Colonic mucosa (tissue), 4 donors: ENCODE measurements at places on chromosomes 16 and 17. TPM values are rescaled to one million over a fixed set of nuclear protein-coding genes. Genes with fewer than 3 reads are reported as not detected.

The MBTD1 gene
- 14.9 TPM for total RNA-seq

DNA sequence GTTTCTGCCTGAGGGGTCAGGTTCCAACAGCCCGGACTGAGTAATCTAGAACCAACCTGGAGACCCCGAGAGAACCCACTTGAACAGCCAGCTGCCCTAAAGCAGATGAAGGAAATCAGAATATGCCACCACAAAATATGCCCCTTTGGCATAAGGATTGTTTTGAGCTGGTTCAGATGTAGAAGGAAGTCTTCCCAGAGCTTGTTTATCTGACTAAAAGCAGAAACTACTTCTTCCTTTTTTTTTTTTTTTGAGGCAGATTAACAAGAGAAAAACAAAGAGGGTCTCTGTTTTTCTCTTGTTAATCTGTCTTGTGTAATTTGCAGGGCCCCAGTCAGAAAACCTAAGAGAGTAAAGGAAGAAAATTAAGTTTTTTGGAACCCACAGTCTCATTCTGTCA is 53.0 kb downstream of the PECAM1 start:
- DNase-seq: no peak

DNA sequence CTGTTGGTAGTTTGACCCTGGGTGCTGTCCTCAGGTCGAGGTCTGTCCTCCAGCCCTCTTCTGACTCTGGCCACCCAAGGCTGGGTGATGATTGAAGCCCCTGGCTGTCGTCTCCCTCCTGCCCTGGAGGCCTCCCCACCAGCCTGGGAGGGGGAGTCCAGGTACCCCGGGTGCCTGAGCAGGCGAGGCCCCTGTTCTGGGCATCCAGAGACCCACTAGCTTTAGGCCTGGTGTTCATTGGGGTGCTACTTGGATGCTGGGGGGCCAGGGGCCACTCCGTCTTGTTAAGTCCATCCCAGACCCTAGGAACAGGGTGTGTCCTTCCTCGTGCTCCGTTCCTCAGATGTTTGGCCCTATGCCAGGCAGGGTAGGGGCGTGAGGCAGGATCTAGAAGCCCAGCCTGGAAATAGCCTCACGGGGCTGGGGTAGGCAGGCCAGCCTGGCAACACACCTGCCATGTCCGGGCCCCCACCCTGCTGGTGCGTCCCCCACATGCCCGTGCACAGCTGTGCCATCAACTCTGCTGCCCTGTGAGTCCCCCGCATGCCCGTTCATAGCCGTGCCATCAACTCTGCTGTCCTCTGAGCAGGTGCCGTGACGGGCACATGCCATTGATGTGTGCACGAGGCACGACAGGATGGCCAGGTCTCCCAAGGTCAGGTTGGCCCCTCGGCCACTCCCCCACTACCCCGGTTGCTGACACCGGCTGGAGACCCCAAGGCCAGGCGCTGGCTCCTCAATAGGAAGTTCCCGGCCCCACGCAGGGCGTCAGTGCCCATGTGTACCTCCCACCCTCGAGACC is 36.9 kb downstream of the GINS2 start:
- no peak for DNase-seq

DNA sequence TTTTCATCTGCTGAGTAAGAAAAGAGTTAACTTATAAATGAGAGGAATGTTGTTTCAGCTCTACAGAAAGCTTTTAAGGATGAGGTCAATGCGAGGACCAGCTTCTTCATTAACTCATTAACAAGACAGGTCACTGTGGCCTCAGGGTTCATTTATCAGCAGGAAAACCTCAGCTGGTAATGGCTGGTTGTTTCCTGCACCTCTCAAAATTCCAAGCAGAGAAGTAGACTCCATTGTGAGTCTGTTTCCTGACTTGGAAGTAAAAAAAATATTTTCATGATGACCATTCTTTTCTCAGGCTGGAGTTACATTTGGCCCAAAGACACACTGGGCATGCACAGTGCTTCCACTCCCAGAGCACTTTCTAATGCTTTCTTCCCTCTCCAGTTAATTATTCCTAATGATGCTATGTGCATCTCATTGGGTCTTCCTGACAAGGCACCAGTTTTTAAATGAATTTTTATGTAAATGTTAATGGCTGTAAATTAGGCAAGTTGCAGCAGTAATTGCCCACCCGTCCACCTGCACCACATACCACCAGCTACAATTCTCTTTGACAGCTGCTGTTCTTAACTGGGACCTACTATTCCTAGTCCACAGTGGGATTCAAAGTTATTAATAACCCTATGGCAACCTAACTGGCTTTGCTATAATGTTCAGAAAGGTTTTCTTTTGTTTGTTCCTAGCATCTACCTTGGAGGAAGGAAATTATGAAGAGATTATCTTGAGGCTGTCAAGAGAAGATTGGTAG is 89.5 kb upstream of the BCAR1 start:
- no peak for DNase-seq

- no peak for DNase-seq
These were observed 102.6 kb downstream of the N4BP1 start for GRCh38 chr16:48507391-48507790.

The PLEKHH3 gene
- total RNA-seq: 14.6 TPM

The SLC16A3 gene
- 298 TPM for total RNA-seq

- no peak for DNase-seq
These were observed 48.3 kb downstream of the ADCY7 start for GRCh38 chr16:50314665-50315064.

DNA sequence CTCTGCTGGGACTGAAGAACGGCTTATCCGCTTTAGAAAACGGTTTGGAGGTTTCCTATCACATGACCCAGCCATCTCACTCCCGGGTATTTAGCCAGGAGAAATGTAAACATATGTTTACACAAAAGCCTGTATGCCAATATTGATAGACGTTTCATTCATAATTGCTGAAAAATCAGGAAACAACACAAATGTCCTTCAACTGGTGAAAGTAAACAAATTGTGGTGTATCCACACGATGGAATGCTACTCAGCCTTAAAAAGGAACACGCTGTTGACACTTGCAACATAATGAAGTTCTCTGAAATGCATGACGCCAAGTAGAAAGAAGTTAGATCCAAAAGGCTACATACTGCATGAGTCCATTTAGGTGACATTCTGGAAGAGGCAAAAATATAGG is 157.6 kb downstream of the SLC39A11 start:
- DNase-seq: no peak

The SLC16A5 gene
- 19.4 TPM for total RNA-seq

DNA sequence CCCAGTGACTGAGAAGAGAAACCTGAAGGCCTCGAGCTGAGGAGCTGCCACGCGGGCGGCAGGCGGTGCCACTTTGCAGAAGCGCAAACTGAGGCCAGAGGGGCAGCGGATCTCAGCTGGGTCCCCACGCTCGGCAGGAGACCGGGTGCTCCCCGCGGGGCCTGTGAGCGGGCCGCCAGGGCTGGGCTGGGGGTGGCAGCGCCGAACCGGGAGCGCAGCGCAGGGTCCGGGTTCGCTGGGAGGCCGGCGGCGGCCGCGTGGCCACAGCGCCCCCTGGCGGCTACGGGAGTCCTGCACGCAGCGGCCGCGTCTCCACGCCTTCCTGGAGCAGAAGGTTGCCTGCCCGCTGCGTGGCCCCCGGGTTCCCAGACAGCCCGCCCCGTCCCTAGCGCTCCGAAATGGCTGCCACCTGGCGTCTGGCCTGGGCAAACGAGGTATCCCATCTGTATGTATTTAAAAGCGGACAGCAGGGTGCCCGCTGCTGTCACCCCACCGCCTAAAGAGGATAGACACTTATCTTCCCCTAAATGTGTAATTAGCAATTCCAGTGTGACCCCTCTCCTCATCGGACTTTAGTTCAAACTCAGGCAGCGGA is 96.1 kb upstream of the CDH5 start:
- DNase-seq: peak; percentile 58

The SMIM5 gene
- 5.1 TPM for total RNA-seq

DNA sequence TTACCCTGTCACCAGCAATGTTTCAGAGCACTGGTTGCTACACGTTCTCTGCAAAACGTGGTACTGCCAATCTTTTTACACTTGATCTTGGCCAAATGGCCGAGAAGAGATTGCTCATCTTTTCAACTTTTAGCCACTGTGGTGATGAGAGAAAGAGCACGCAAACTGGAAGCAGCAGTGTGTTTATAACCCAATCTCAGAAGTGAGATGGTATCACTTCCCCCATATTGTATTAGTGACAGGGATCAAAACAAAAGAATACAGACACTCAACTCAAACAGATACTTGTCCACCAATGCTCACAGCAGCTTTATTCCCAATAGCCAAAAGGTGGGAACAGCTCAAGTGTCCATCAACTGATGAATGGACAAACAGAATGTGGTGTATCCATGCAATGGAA is 72.1 kb upstream of the FA2H start:
- no peak for DNase-seq

- no peak for DNase-seq
These were observed 48.4 kb upstream of the NOG start for GRCh38 chr17:56545106-56545505.

DNA sequence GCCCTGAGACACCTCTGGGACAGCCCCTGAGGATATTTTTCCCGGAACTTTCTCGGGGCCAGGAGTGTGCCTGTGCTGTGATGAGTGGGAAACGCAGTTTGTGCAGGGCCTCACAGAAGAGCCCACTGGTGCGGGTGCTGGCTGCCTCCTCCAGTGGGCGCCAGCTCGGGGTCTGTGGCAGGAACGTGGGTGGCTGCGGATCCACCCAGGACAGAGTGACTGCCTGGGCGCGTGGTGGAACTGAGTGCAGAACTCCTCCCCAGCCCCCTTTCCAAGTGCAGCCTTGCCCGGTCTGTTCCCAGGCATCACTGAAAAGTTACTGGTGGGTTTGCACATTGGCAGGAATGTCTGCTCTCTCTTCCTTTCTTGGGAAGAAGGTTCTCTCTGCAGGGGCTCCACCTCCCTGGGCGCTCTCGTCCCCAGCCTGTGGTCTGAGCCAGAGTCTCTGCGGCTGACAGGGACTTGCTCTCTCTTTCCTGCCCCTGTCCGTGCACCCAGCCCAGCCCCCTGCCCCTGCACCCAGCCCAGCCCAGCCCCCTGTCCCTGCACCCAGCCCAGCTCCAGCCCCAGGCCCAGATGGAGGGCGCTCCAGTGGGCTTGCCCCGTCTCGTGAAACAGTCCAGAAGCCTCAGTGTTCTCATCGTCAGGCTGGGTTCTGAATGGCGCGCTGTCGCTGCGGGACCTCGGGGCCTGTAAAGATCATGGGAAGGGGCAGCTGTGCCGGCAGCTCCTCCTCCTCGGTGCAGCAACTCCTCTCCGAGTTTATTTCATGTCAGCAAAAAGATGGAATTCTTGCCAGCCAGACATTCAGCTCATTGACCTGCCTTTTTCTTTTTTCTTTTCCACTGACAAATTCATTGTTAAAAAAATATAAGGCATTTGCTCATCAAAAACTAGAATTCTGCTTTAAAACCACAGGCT is 117.5 kb downstream of the BANP start:
- no peak for DNase-seq

The CD19 gene
- total RNA-seq: 0.74 TPM

GRCh38 chr17:19724501-19725420 is 8.4 kb upstream of the SLC47A2 start:
- DNase-seq: peak; percentile 76

The CES3 gene
- total RNA-seq: 169 TPM

GRCh38 chr16:79811541-79811940 is 211.0 kb upstream of the MAF start:
- no peak for DNase-seq

The CDH8 gene
- 0.69 TPM for total RNA-seq

DNA sequence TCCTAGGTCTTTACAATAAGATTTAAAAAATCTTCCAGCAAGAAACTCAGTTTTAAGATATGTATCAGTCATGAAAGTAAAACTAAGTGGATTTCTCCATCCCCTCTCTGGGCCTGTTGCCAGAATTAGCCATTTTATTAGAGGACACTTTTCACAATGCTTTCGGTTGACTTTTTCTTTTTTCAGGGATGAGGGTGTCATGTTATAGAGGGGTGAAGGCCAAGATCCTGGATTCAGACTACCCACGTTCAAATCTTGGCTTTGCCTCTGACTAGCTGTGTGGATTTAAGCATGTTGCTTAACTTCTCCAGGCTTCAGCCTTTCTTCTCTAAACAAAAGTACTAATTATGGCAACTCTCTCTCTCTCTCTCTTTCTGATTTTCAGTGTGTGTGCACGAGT is 111.7 kb upstream of the COX10 start:
- no peak for DNase-seq

The CCL11 gene
- total RNA-seq: 0.25 TPM

DNA sequence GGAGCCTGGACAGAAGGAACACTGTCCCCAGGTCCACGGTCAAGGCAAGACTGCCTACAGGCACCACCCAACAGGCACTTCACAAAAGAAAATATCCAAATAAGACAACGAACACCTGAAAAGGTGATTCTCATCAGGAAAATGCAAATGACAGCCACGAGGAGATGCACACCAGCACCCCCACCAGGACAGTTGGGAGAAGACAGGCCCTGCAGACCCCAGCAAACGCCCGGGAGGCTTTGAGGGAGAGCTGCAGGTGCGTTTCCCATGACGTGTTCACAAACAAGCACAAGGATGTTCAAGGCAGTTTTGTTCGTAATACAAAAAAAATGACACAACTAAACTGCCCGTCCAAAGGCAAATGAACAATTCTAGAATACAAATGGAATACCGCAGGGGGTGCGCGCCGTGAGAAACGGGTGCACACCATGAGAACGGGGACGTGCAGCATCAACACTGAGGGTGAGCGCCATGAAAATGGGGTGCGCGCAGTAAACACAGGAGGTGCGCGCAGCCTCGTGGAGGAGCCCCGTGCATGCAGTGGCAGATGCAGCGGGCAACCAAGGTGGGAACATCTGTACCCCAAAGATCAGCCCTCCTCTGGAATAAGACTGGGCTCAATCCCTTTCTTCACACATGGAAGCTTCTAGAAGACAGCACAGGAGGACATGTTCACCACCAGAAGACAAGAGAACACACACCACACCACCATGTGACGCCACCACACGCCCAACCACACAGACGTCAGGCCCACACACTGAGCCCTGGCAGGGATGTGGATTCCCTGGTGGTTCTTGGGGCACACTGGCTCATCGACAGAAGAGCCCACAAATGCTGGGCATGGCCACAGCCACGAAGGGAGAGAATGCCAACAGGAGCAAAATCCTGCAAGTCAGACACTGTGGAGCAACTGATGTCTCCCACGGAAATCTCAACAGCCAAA is 91.2 kb downstream of the ZNF778 start:
- no peak for DNase-seq

The SLC5A2 gene
- 0.20 TPM for total RNA-seq

DNA sequence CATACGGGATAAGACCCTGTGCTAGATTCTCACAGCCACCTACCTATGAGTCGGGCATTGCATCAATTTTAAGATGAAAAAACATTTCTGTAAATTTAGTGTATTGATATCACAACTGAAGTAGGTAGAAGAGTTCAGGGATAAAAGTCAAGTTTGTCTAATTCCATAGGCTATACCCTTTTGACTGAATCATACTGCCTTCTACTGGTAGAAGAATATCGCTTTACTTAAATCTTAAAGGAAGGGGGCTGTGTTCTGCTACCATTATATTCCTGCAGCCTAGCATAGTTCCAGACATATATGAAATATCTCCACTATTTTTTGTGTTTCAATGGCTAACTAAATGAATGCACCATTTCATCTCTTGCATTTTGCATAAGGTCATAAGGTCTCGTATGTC is 1128.6 kb downstream of the CDH8 start:
- DNase-seq: no peak

The OR1A1 gene
- not detected for total RNA-seq

GRCh38 chr17:7992516-7992915 is 9.9 kb upstream of the GUCY2D start:
- no peak for DNase-seq

The PLXDC1 gene
- 4.4 TPM for total RNA-seq
